ENCODE measurements at places on chromosomes 16 and 17. TPM values are rescaled to one million over a fixed set of nuclear protein-coding genes. Genes with fewer than 3 reads are reported as not detected.
A peak's percentile ranks its signal among the peaks of the same experiment; 100 is the strongest.

DNA sequence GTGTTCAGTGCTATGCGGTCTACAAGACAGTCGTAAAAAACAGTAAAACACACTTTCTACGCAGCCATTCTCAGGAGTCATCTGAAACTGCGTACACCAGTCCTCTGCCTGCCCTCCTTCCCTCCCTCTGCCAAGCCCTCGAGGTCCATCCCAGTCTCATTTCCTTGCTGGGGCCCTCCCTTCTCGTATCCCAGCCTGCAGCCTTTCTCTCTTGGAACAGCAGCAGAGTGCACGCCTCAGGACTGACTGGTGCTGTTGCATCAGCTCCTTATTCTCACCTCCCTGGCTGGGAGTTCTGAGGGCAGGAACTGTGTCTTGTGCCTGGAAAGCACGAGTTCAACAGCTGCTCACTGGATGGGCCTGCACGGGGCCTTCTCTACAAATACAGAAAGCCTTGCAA, 12.5 kb downstream of the FAHD1 start:
- peak; percentile 99 for ATAC-seq

DNA sequence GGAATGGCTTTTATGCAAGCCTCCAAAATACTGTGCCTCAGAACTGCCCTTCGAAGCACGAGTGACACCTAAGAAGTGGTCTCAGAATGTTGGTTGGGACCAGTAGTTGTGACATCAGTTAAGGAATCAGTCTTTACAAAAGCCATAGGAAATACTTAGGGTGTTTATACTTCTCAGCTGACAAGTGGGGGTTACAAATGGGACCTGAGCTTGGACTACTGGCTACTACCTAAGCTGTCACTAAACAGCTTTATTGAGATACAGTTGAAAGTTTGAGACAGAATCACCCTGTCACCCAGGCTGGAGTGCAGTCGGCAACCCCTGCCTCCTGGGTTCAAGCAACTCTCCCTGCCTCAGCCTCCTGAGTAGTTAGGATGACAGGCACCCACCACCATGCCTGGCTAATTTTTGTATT, 5.0 kb downstream of the RPL19 start:
- no peak for ATAC-seq

SLC52A1 gene
- total RNA-seq = 0.23 TPM

SLC6A2 gene
- total RNA-seq = 0.73 TPM

Measured in motor neuron (in vitro differentiated cells).